Natural killer cell (primary cell): ENCODE measurements at places on chromosomes 16 and 17. TPM values are rescaled to one million over a fixed set of nuclear protein-coding genes. Genes with fewer than 3 reads are reported as not detected.

GRCh38 chr17:20236578-20237227 is 227.5 kb downstream of the SPECC1 start:
- DNase-seq: no peak
- H3K27ac ChIP-seq: no peak overlapping the region
- H3K4me1 ChIP-seq: no peaks in the 10 kb centered on the region
- peaks cover 30% of the 10 kb centered on the region for H3K36me3 ChIP-seq

GRCh38 chr16:6643080-6643686 is 689.5 kb upstream of the RBFOX1 start:
- H3K4me1 ChIP-seq: no peaks in the 10 kb centered on the region
- no peaks in the 10 kb centered on the region for H3K27me3 ChIP-seq
- H3K4me3 ChIP-seq: no peak overlapping the region
- no peaks in the 10 kb centered on the region for H3K36me3 ChIP-seq

- DNase-seq: peak; percentile 45
- no peaks in the 10 kb centered on the region for H3K36me3 ChIP-seq
- no peaks in the 10 kb centered on the region for H3K27me3 ChIP-seq
- peaks cover 42% of the 10 kb centered on the region for H3K4me1 ChIP-seq
- H3K27ac ChIP-seq: peak overlapping the region; percentile 39
- peak overlapping the region; percentile 72 for H3K4me3 ChIP-seq
Measured at GRCh38 chr16:15948532-15949209, 745 bp upstream of the ABCC1 start.

GRCh38 chr16:28279006-28279405 is 13.3 kb upstream of the SBK1 start:
- peaks cover 31% of the 10 kb centered on the region for H3K4me1 ChIP-seq
- H3K4me3 ChIP-seq: no peak overlapping the region
- no peaks in the 10 kb centered on the region for H3K36me3 ChIP-seq

NKIRAS2 gene
- total RNA-seq: 20.9 TPM

TSPOAP1 gene
- total RNA-seq: 176 TPM

DNA sequence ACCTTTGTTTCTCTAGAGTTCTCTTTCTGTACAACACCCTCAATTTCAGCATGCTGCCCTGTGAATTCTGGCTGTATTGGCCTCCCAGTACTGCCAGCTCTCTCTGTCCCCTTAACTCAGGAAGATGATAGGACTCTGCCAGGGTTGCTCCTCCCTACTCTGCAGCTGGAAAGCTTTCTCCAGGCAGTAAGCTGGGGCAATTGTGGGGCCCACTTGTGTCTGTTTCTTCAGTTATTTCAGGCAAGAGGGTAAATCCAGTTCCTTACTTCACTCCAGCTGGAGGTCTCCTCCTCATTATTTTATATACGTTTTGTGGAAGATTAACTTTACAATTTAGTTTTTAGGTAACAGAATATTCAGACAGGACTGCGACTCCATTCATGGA is 9.9 kb downstream of the C17orf100 start:
- H3K4me3 ChIP-seq: no peak overlapping the region
- H3K4me1 ChIP-seq: peaks cover 27% of the 10 kb centered on the region
- H3K36me3 ChIP-seq: no peaks in the 10 kb centered on the region

- H3K27ac ChIP-seq: no peak overlapping the region
- no peaks in the 10 kb centered on the region for H3K27me3 ChIP-seq
Measured at GRCh38 chr17:6862825-6863224, 31.3 kb upstream of the TEKT1 start.

DNA sequence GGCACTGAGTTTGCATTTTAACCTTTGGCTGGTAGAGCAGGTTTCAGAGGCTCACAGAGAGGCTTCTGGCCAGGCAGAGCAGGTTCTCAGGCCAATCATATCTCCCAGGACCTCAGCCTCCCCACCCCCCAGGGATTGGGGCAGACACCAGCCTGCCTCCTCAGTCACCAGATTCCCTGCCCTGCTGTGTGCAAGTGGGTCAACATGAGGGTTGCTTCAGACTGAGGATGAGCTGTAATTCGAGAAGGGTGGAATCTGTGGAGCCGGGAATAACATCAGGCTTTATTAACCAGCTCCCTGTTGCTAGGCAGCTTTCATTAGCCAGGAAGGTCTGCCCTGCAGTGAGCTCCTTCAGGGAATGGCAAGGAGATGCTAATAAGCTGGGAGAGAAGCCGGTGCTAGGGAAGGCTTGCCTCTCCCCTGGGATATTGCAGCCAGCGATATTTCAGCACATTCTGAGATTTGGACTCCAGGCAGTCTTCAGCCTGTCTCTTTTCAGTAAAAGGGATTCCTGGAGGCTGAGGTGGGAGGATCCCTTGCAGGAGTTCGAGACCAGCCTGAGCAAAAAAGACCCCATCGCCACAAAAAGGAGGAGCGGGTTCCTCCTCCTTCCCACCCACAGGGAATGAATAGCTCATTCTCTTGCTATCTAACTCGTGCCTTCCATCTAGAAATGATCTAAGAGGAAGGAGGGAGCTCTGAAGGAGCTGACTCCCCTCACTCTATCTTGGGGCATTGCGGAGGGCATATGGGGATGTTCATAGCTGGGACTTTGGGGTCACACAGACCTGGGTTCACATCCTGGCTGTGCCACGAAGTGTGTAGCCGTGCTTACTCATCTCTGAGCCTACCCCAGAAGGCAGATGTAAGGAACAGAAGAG is 10.7 kb downstream of the SGSM2 start:
- H3K4me1 ChIP-seq: peaks cover 3% of the 10 kb centered on the region
- DNase-seq: no peak

DNA sequence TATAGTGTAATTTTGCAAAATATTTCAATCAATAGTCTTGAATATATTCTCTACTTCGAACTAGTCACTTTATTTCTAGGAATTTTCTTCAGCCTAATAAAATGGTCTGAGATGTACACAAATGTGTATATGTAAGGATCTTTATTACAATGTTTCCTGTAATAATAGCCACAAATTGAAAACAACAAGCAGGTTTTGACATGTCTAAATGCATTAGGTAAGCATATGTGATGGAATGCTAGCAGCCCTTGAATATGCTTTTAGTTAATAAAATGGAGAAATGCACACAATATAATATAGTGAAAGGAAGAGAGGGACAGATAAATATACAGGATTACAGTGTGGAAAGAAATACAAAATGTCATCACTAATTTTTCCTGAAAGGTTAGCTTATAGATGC is 196.5 kb upstream of the IRX5 start:
- no peak overlapping the region for H3K4me3 ChIP-seq
- H3K27me3 ChIP-seq: no peaks in the 10 kb centered on the region
- H3K36me3 ChIP-seq: no peaks in the 10 kb centered on the region
- no peak overlapping the region for H3K27ac ChIP-seq

GRCh38 chr16:57544124-57544653 is 1.7 kb downstream of the ADGRG5 start:
- H3K27ac ChIP-seq: peak overlapping the region; percentile 79
- peaks cover 10% of the 10 kb centered on the region for H3K36me3 ChIP-seq
- H3K4me3 ChIP-seq: peak overlapping the region; percentile 90
- H3K4me1 ChIP-seq: peaks cover 85% of the 10 kb centered on the region

SOX8 gene
- total RNA-seq: not detected

- peak; percentile 82 for DNase-seq
- H3K27me3 ChIP-seq: no peaks in the 10 kb centered on the region
- H3K36me3 ChIP-seq: peaks cover 5% of the 10 kb centered on the region
- H3K4me1 ChIP-seq: peaks cover 92% of the 10 kb centered on the region
- H3K27ac ChIP-seq: peak overlapping the region; percentile 66
Measured at GRCh38 chr17:74737299-74738050, 419 bp downstream of the RAB37 start.

GRCh38 chr16:35714665-35715064 is 2255.3 kb downstream of the TP53TG3F start:
- H3K4me1 ChIP-seq: no peaks in the 10 kb centered on the region
- H3K36me3 ChIP-seq: no peaks in the 10 kb centered on the region
- H3K27me3 ChIP-seq: no peaks in the 10 kb centered on the region
- H3K4me3 ChIP-seq: no peak overlapping the region
- no peak for DNase-seq

SLC47A1 gene
- total RNA-seq: 1.3 TPM

HBM gene
- not detected for total RNA-seq

GRCh38 chr16:333406-334094 is 19.0 kb downstream of the AXIN1 start:
- H3K27me3 ChIP-seq: no peaks in the 10 kb centered on the region
- no peaks in the 10 kb centered on the region for H3K36me3 ChIP-seq
- no peak overlapping the region for H3K4me3 ChIP-seq
- H3K4me1 ChIP-seq: peaks cover 70% of the 10 kb centered on the region
- DNase-seq: no peak

GRCh38 chr16:2787406-2787805 is at the start of gene PRSS33:
Gene PRSS33, minus strand, starts transcription at chr16:2787560. Its CDS starts 1,013 bp downstream, at chr16:2786547.
- no peak for DNase-seq
- peaks cover 5% of the 10 kb centered on the region for H3K27me3 ChIP-seq
- no peak within 1 kb of the TSS for H3K27ac ChIP-seq

GRCh38 chr16:27311448-27311830 is 2.3 kb upstream of the IL4R start:
- no peaks in the 10 kb centered on the region for H3K27me3 ChIP-seq
- H3K4me1 ChIP-seq: peaks cover 32% of the 10 kb centered on the region
- H3K4me3 ChIP-seq: no peak overlapping the region

CHST4 gene
- total RNA-seq: not detected

GDPD1 gene
- total RNA-seq: 5.1 TPM

DNA sequence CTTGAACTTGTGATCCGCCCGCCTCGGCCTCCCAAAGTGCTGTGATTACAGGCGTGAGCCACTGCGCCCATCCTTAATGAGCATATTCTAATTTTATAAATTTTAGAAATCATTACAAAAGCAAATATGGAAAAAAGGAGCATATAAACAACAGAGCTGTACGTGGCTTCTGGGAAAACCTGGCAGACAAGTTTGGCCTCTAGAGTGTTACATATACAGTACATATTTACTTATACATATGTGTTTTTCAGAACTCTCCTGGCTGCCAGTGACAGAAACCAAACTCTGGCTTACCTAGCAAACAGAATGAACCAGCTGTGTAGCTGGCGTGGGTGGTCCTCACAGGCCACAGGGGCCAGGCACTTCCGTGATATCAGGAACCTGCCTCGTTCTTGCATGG is 10.1 kb downstream of the DRC3 start:
- H3K4me3 ChIP-seq: no peak overlapping the region
- no peaks in the 10 kb centered on the region for H3K4me1 ChIP-seq
- no peak overlapping the region for H3K27ac ChIP-seq
- no peaks in the 10 kb centered on the region for H3K27me3 ChIP-seq

OGFOD1 gene
- total RNA-seq: 13.1 TPM

GRCh38 chr17:12627177-12627629 is 38.5 kb upstream of the MYOCD start:
- no peaks in the 10 kb centered on the region for H3K27me3 ChIP-seq
- H3K4me3 ChIP-seq: no peak overlapping the region
- H3K27ac ChIP-seq: no peak overlapping the region
- H3K36me3 ChIP-seq: no peaks in the 10 kb centered on the region

DNA sequence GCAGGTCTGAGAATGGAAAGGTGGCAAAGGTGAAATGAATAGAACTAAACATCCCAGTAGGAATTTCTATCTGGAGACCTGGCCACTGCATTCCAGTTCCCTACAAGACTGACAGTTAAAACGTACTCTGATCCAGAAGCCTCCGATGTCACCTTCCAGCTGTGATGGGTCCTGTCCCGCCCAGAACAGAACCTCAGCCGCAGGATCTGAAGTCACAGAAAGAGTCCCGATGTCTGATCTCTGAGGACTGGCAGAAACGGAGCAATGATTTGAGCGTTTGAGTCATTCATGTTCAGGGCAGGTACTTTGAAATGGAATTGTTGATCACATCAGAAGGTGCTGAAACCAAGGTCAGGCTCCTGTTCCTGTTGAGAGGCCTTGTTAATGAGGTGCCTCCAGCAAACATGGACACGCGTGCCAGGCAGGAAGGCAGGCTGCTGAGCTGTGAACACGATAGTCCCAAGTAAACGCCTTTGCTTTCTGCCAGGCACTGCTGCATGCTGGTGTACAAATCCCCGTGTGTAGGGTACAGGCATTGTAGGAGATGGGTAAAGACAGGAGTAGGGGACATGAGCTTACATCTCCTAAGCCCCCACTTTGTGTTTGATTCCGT is 61.4 kb downstream of the VAT1L start:
- no peaks in the 10 kb centered on the region for H3K4me1 ChIP-seq
- H3K4me3 ChIP-seq: no peak overlapping the region
- no peaks in the 10 kb centered on the region for H3K36me3 ChIP-seq
- no peak for DNase-seq

NPW gene
- not detected for total RNA-seq

DNA sequence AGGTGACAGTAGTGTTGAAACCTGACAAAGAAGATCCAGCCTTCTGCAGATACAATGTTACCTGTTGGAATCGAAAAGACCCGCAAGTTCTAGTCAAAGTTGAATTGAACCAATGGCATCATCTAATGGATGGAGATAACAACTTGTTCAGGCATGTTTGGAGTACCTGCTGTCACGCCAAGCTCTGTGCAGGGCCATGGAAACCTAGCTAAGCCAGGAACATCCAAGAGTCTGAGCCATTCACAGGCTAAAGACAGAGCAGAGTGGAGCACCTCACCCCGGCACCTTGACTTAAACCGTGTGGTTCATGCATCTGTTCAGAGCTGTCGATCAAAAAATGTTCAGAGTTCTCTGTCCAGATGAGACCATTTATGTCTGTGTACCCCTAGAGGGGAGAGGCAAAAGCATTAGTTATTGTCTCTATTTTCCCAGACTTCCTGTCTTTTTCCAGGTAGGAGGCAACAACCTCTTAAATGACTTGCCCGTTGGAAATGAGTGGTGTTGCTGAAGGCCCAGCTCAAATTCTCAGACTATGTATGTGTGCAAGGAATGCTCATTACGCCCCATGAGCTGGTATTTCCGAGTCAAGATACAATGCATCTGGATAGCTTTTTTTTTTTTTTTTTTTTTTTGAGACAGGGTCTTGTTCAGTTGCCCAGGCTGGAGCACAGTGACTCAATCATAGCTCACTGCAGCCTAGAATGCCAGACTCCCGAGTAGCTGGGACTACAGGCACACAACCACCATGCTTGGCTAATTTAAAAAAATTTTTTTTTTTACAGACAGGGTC is 44.9 kb upstream of the XYLT1 start:
- no peaks in the 10 kb centered on the region for H3K36me3 ChIP-seq
- H3K4me3 ChIP-seq: no peak overlapping the region
- DNase-seq: no peak

TBC1D26 gene
- not detected for total RNA-seq

- H3K4me3 ChIP-seq: no peak overlapping the region
- H3K27ac ChIP-seq: no peak overlapping the region
- no peak for DNase-seq
- H3K4me1 ChIP-seq: peaks cover 21% of the 10 kb centered on the region
- peaks cover 15% of the 10 kb centered on the region for H3K36me3 ChIP-seq
- no peaks in the 10 kb centered on the region for H3K27me3 ChIP-seq
Measured at GRCh38 chr17:4999430-5000093, 1.8 kb downstream of the KIF1C start.

DNA sequence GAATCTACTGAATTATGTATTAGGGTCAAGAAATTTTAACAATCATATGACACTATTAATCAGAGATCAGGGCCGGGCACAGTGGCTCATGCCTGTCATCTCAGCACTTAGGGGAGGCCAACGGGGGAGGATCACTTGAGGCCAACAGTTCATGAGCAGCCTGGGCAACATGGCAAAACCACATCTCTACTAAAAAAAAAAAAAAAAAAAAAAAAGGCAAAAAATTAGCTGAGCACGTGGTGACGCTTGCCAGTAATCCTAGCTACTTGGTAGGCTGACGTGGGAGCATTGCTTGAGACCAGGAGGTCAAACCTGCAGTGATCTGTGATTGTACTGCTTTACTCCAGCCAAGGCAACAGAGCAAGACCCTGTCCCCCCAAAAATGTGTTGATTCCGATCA is 52.5 kb upstream of the CLEC3A start:
- H3K27ac ChIP-seq: no peak overlapping the region
- no peak for DNase-seq
- H3K36me3 ChIP-seq: no peaks in the 10 kb centered on the region
- no peaks in the 10 kb centered on the region for H3K4me1 ChIP-seq
- no peaks in the 10 kb centered on the region for H3K27me3 ChIP-seq
